ENCODE measurements at places on chromosomes 2 and 18.

- DNase-seq: no peak
These were observed 64.9 kb upstream of the ZSWIM2 start for GRCh38 chr2:186913870-186914269.

DNA sequence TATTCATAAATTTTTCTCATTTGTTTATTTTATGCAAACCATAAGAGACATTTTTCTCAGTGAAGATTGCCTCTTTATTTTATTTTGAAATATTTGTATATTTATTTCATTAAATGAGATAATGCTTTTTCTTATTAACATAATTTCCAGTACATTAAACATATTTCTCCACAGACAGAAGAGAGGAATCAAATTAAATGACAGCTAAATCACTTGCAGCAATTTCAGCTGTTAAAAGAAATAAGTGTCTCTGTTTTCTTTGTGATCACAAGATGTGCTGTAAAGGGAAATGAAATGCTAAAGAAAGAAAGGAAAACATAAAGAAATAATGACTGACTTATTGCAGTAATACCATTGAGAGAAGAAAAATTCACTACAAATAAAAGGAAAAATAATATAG is 414.0 kb upstream of the FANCL start:
- no peak for DNase-seq

- no peak for DNase-seq
These were observed 17.5 kb downstream of the SMYD1 start for GRCh38 chr2:88085099-88085498.

GRCh38 chr2:231573096-231573495 is 19.6 kb upstream of the TEX44 start:
- no peak for DNase-seq

GRCh38 chr2:227891673-227892072 is 20.2 kb downstream of the DAW1 start:
- DNase-seq: no peak

- DNase-seq: no peak
These were observed 75.6 kb downstream of the GPD2 start for GRCh38 chr2:156511803-156512202.

GRCh38 chr2:19569300-19569791 is 210.9 kb upstream of the OSR1 start:
- no peak for DNase-seq

- DNase-seq: no peak
These were observed 66.1 kb downstream of the MARCO start for GRCh38 chr2:119008108-119008507.

DNA sequence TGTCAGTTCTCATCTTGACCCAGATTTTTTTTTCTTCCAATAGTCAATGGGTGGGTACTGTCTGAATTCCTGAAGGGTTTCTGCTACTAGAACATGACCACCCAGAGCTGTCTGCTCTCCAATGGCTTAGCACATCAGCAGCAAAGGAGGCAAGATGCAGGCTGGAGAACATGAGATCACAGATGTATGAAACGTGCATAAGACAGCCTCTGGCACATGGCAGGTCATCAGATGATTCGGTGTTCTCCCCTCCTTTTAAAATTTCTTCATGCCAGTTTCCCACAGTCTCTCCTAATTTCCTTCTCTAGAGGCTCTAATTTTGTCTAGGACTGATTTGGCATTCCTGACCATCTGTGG is 359.3 kb upstream of the TNP1 start:
- no peak for DNase-seq

DNA sequence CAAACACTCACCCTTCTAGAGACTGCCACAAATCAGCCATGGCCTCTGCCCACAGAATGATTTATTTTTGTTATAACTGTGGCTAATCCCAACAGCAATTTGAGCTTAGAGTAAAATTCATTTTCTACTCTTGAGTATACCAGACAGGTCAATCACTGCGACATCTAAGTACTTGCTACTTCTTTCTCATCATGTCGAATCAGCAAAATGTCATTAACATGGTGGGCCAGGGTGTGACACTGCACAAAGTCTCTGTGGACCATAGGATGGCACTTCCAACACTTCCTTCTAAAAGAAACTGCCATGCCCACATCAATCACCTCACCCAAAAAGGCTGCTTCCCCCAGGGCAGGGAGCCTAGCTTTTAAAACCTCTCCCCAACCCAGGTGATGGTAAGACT is 64.4 kb downstream of the KCNG3 start:
- no peak for DNase-seq

DNA sequence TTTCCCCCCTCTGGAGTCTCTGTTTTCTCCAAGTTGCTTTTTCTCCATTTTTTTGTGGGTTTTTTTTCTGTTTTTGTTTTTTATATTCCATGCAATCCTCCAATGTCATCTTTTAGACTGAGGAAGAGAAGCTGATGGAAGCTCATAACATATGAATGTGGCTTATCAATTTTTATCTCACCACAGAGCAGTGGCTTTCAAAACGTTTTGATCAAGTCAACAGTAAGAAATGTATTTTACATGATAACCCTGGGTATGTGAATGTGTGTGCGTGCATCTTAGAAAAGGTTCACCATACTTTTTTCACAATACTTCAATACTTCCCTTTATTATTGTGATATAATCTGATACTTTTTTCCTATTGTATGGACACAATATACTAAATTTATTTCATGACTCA is 64.6 kb upstream of the CDCA7 start:
- DNase-seq: no peak

DNA sequence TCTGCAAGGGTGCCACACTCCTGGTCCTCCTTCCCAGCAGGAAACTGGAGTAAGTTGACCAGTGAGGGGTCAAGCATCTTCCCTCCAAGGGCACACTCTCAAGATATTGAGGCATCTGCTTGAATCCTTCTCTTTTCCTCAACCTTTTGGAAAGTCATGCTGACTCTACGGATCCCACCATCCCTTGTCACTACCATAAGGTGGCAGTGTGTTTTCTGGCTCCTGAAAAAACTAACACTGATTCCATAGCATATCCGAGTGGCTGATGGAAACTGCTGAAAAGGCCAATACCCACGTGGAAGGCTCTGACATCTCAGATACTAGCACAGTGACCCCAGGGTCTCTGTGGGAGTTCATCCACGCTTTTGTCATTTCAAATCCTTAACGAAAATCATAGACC is 37.1 kb downstream of the GPR45 start:
- DNase-seq: no peak

- DNase-seq: no peak
These were observed 48.9 kb upstream of the IL1RL1 start for GRCh38 chr2:102262216-102263129.

DNA sequence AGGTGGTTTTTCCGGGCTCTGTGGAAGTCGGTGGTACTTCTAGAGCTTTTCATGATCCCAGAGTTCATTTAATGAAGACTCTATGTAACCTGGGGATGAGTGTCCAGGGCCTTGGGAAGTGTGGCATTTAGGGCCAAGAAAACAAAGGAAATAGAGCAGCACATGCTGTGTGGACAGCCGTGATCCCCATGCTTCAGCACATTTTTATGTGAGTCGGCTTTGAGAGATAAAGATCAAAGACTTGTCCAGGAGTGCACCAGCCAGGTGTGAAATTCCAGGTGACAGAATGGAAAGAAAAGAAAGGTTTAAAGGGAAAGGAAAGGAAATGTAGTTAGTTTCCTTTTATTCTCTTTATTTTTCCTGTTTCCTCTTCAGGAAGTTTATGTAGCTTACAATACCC is 258.0 kb upstream of the NRP2 start:
- no peak for DNase-seq

DNA sequence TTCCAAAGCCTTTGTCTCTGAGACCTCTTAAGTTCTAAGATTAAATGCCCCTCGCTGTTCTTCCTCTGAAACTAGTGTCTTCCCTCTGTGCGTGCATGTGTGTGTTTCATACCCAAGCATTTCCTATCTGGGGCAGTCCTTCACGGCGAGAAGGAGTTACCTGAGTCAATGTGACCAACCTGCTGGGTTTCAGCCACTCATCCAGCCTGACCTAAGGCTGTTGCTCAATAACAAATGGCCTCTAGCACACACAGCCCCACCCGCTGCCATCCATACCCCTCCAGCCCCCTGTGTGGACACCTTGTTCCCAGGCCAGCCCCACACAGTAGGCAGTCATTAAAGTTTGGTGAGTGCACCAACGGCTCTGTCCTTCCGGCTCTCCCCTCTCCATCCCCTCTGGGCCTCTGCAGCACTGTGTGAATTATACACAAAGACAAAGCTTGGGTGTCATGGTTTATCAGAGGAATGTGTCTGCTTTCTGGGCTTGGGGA is 53.8 kb upstream of the FOSL2 start:
- no peak for DNase-seq

- no peak for DNase-seq
These were observed 230.4 kb downstream of the SP3 start for GRCh38 chr2:173734797-173735196.

DNA sequence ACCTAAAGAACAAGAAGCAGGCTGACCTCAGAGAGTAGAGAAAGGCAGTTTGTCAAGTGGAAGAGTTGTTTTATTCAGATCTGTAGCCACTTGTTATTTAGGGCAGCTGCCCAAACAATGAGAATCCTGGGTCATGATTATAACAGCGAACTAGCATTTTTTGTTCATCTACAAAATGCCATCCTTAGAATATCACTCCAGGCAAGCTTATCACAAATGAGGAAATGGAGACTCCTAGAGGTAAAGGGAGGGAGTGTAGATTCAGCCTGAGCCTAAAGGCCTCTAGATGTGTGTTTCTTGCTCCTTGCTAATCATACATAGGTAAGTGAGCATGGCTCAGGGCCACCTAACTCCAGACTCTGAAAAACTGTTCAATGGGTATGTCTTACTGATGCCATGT is 126.1 kb downstream of the HNMT start:
- DNase-seq: no peak

DNA sequence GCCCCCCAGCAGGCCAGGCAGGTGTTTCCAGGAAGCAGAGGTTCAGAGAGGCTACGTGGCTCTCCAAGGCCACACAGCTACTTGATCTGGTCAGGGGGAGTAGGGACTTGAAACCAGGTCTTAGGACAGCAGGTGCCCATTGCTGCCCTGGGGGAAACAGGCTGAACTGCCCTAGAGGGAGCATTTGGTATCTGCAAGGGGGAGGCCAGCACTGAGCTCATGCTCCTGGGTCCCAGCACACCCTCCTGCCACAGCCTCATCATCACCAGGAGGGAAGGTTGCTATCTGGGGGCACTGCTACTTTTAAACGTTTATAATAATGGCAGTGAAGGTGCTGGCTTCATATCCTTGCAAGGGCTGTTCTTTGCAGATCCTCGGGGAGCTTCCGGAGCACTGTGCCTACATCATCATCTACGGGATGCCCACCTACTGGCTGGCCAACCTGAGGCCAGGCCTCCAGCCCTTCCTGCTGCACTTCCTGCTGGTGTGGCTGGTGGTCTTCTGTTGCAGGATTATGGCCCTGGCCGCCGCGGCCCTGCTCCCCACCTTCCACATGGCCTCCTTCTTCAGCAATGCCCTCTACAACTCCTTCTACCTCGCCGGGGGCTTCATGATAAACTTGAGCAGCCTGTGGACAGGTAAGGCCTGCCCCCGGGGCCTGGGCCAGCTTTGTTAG is 36.1 kb downstream of the ABCG8 start:
- DNase-seq: no peak

GRCh38 chr18:58396144-58396543 is 232.7 kb downstream of the ALPK2 start:
- no peak for DNase-seq

DNA sequence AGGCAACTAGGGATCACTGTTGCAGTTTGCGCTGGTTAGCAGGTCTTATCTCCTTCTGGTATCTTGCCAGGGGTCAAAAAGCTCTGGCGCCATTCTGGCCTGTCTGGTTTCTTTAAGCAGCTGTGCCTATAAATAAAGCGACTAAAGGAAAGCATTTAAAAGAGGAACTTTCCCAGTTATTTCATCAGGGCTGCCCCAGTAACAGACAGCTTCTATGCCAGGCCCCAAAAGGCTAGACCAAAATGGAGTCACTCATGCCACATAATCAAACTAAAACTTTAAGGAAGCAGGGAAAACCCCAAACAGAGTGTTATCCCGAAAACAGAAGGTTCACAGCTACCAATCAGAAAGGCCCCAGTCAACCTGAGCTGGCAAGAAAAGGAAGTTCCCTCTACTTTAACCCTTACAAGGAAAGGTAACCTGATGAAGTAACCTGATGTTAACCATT is 41.2 kb upstream of the HNRNPA3 start:
- DNase-seq: no peak

- no peak for DNase-seq
These were observed 39.8 kb downstream of the GREB1 start for GRCh38 chr2:11573418-11574175.

GRCh38 chr18:73961804-73962203 is 185.8 kb downstream of the FBXO15 start:
- no peak for DNase-seq

GRCh38 chr18:20963027-20963426 is 148.6 kb downstream of the ROCK1 start:
- no peak for DNase-seq

DNA sequence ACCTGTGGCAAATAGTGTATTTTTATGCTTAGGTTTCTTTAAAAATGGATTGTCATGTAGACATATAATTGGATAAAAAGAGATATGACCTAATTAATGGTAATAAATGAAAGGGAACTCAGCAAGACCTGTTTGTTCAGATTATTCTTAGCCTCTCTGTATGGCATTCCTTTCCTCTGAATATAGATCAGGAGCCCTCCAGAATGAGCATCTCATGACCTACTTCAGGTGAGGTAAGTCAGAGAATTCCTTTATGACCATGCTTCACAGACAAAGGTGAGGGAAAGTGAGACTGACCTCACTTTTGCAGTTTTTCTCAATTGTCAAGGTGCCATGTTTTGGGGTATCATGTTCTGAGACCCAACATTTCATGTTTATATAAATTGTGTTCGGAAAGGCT is 1744.3 kb upstream of the PIK3C3 start:
- DNase-seq: no peak

GRCh38 chr2:239726631-239727181 is 298.4 kb downstream of the NDUFA10 start:
- no peak for DNase-seq

DNA sequence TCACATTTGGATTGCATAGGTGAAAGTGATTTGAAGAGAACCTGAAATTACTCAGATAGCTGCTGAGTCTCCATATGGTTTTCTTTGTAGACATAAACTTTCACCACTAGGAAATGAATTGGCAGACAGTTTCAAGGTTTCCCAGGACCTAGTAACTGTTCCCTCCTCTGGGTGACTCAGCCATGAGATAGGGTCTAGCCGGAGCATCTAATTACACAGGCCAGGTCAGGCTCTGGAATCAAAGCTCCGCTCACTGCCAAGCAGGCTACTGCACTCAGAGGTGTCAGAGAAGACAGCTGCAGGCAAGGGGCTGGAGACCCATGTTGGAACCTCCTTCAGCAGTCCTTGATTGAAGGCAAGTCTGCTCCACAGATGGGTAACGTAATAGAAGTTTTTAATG is 429.2 kb downstream of the TNS1 start:
- DNase-seq: no peak

DNA sequence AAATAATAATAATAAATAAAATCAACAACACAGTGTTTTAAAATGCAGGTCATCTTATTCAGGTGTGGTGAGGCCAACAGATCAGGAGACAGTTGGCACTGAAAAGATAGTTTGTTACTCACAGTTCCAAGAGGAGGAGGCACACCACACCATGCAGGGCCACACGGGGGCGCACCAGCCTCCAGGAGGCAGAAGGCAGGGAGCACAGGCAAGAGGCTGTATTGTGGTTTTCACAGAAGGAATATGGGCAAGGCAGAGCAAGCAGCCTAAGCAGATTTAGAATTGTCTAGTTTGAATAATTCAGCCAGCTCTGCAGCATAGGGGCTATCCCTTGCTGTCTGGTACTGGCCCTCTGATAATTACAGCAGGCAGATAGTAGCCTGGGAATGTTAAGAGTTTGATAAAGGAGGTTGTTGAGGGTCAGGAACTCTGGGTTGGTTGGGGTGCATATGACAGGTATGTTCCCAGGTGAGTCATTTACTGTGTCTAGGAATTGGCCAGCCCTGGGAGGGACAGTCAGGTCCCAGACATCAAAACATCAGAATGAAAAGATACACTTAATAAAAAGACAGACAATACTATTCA is 31.3 kb downstream of the KIAA2012 start:
- DNase-seq: no peak
